ENCODE measurements at places on chromosomes 12 and 14.
A peak's percentile ranks its signal among the peaks of the same experiment; 100 is the strongest.

- DNase-seq, result no peak
Measured at GRCh38 chr14:93717668-93718320, 70.5 kb downstream of the PRIMA1 start.

- DNase-seq, result no peak
Measured at GRCh38 chr14:104385531-104386101, 193.9 kb upstream of the C14orf180 start.

GRCh38 chr14:56648508-56649301 is 69.1 kb downstream of the TMEM260 start:
- no peak for DNase-seq

GRCh38 chr12:52121824-52122539 is 42.5 kb downstream of the SMIM41 start:
- peak; percentile 64 for DNase-seq

DNA sequence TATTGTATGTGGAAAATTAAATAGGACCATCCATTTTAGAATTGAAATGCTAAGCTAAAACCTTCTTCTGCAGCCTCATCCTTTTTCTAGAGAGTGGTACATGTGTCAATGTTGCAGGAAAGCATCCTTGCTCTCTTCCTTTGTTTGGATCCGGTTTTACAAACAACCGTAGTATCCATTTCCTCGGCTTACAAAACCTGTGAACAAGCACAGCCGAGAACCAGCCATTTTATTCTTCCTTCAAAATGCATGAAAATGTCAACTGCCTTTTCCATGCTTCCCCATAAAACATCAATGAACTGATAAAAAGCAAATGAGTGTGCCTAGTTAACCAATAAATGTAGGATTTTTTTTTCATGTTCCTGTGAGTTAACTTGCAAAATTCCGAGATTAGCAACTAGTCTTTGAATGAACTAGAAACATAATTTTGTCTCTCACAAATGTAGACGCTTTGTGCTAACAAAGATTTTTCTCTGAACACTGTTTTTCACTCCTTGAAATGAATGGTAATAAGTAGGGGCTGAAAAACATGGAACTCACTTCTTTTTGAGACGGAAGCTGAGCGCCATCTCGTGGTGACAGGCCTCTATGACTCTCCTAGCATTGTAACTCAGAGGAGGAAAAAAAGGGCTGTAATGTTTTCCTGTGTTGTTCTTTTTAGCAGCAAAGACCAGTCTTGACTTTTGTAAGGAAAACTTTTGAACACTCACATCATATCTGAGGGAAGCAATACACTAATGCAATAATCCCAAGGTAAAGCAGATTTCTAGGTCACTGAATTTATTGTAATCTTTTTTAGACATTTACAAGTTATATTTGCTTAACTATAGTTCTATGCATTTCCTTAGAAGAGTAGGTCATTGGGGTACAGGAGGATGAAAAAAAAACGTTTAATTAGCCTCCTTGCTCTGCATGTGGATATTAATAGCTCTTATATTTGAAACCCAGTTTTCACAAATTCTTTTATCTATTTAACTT is 157.4 kb upstream of the FOXG1 start:
- DNase-seq, result no peak

DNA sequence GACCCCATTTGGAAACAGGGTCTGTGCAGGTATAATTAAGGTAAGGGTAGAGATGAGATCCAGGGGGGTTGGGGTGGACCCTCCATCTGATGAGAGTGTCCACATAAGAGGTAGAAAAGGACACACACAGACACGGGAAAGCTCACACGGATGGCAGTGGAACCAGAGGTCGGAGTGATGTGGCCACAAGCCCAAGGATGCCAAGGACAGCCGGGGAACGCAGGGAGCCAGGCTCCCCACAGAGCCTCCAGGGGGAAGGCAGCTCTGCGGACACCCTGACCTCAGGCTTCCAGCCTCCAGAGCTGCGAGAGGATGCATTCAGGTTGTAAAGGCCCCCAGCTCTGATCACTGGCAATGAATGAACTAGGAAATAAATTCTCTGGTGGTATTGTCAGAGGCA is 33.0 kb downstream of the RIMBP2 start:
- DNase-seq, result no peak

DNA sequence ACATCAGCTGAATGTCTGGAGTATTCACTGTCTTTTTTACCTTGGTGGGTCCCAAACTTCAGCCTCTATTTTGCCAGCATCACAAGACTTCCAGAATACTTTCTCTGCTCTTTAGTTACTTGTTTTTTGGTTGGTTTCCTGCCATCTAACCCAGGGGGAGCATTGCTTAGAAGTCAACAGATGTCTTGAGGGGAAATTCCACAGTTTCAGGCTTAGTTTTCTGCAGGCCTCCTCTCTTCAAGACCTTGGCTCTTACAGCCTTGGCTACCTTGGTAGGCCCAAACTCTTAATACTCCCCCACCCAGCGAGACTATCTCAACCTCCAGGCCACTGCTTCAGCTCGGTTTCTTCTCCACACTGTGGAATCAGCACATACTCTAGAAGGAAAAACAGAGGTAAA is 41.7 kb downstream of the NEDD1 start:
- no peak for DNase-seq

- DNase-seq, result no peak
Measured at GRCh38 chr14:71387753-71388152, 480.5 kb downstream of the PCNX1 start.

DNA sequence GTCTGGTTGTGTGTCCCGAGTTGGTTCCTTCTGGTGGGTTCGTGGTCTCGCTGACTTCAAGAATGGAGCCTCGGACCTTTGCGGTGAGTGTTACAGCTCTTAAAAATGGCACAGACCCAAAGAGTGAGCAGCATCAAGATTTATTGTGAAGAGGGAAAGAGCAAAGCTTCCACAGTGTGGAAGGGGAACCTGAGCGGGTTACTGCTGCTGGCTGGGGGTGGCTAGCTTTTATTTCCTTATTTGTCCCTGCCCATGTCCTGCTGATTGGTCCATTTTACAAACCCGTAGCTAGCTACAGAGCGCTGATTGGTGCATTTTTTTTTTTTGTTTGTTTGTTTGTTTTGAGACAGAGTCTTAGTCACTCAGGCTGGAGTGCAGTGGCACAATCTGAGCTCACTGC is 29.3 kb downstream of the FGF6 start:
- DNase-seq, result no peak

- DNase-seq, result no peak
Measured at GRCh38 chr12:52211716-52212585, 20.1 kb upstream of the KRT80 start.

GRCh38 chr12:30784508-30784907 is 29.8 kb upstream of the CAPRIN2 start:
- DNase-seq, result no peak

DNA sequence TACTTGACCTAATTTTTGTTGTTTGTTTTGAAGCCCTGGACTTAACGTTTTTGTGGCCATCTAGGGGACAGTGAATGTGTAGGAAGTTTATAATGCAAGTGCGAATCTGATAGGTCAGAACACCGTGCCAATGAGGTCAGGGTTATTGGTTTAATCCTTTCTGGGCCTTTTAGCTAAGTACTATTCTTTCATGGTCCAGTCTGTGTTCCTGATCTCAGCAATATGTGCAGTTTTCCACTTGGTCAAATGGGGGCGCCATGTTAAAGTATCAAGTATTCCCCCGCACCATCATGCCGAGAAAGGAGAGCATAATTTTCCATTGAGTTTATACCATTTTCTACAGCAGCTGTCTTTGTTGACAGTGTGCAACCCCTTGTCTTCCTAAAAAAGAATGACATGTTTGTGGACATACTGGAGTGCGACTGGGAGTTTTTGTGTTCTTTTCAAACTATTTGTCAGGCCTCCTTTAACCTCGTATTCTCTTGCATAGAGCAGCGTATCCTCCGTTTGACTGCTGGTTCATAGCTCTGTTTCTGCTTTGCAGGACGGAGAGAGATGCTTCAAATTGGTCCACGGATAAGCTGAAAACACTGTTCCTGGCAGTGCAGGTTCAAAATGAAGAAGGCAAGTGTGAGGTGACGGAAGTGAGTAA is 1.3 kb downstream of the AHSA1 start:
- peak; percentile 46 for DNase-seq

- DNase-seq, result no peak
Measured at GRCh38 chr14:77076113-77076631, 21.9 kb upstream of the CIPC start.

DNA sequence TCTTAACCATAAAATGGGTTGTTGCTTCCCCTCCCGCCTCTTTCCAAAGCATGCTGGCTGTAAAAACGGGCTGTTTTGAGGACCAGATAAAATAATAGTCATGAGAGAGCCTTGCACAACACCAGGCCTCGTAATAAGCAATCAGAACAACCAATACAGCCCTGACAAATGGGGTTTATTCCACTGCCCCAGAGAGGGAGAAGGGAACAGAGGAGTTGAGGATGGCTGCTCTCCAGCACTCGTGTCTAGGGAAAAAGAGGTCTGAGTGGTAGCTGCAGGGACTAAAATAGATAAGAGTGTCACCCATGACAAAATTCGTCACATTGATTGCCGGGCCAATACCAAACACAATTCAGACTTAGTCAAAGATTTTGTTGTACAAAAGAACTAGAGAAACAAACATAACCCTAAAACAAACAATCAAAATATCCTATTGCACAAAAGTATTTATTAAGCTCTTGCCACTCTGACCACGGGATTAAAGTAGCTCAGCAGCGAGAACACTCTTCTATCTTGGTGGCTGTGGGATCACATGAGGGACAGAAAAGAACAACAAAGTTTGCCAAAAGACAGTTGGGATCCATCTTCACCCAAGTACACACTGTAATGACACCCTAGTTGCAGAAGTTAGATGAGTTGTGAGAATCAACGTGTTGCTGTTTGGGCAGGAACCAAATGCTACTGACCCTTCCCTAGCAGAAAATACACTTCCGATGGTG is 188.0 kb downstream of the FOXN3 start:
- no peak for DNase-seq

DNA sequence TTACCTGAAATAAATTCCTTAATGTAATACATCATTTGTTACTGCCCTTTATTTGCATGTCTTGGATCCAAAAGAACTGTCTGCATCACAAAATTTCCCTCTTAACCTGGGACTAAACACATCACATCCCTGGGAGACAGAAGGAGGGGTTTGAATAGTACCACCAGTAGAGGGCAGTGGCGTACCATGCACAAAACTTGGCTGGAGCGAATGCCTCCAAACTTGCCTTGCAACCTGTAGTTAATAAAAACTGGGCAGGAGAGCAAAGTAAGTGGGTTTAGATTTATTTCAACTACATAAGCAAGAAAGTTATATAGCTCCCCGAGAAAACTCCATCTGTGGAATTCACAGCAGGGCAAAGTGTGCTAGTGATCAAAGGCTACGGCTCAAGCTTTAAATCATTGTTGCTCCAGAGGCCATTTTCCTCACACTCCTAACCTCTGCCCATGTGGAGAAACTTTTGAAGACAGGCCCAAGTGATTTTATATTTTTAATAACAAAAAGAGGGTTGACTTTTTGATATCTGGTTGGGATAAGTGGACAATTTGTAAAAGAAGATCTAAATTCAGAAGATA is 1176.7 kb upstream of the SEL1L start:
- DNase-seq, result no peak

DNA sequence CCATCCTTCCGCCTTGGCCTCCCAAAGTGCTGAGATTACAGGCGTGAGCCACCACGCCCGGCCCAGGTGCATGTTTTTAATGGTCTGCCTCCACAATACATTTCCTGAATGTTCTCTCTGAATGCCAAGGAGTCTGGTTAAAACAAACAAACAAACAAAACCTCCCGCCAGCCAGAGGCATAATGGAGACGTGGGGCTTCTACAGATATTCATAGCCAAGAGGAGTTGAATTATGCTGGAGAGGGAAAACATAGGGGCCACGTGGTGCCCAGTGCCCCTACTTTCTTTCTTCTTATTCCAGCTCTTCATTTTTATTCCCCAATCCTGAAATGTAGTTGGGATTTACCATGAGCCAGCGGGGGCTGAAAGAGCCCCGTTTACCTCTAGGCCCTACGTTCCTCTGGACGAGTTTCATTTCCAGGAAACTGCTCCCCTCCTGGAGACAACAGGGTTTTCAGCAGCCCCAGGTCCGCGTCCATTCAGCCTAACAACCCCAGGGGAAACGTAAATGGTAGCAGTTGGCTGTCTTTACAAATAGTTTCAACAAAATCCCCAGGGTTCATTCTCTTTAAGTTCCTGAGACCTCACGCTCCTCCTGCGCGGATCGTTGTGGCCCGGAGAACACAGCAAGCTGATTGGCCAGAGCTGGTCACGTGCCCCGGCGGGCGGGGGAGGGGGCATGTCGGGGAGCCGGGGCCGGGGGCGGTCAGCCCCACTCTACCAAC is 108.5 kb upstream of the ESRRB start:
- no peak for DNase-seq

GRCh38 chr14:28656704-28657255 is 109.8 kb upstream of the FOXG1 start:
- no peak for DNase-seq

- DNase-seq, result no peak
Measured at GRCh38 chr12:105368047-105368646, 37.7 kb downstream of the C12orf75 start.

- no peak for DNase-seq
Measured at GRCh38 chr12:116310082-116310481, 32.6 kb upstream of the MED13L start.

GRCh38 chr14:80988192-80988591 is 32.8 kb downstream of the TSHR start:
- DNase-seq, result no peak

GRCh38 chr12:72570601-72571000 is 298.4 kb downstream of the TRHDE start:
- DNase-seq, result no peak

- DNase-seq, result no peak
Measured at GRCh38 chr14:84987042-84987441, 542.9 kb upstream of the FLRT2 start.

- DNase-seq, result no peak
Measured at GRCh38 chr12:16261944-16262475, 15.5 kb downstream of the SLC15A5 start.

- no peak for DNase-seq
Measured at GRCh38 chr14:100168506-100168905, 9.1 kb upstream of the DEGS2 start.

GRCh38 chr12:46267825-46268582 is 839 bp downstream of the SLC38A1 start:
- peak; percentile 20 for DNase-seq

DNA sequence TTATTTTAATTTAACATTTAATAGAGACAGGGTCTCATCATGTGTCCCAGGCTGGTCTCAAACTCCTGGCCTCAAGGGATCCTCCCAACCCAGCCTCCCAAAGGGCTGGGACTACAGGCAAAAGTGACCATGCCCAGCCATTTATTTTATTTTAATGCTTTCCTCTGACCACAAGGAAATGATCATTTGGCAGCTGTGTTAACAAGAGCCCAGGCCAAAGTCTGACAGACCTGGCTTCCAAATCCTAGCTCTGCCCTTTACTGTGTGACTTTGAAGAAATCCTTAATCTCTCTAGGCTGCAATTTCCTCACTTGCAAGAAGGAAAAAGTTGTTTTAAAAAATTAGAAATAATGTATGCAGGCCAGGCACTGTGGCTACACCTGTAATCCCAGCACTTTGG is 16.7 kb upstream of the GCH1 start:
- DNase-seq, result no peak

DNA sequence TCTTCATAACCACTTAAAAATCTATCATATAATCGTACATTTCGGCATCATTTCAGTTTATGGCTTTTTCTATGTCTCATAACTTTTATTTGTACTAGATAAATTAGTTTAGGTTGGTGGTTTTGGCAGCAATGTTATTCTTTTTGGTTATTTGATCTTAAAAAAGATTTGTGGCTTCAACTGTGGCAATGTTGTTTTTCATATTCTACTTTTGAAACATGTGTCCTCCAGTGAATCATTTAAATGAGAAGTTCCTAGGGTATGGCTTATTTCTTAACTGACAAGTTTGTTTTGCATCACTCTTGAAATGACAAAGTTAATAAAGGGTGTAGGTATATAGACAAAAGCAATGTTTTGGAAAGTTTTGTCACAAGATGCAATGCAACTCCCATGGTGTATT is 11.1 kb upstream of the KITLG start:
- no peak for DNase-seq

Data from stimulated activated CD4-positive, alpha-beta T cell treated with anti-CD3 and anti-CD28 coated beads, Interleukin-4, amount 100 ng/mL, for 4 hours (primary cell).